ENCODE measurements at places on chromosomes 1 and 21.

- DNase-seq = no peak
These were observed 14.0 kb downstream of the PRDM15 start for GRCh38 chr21:41865002-41865777.

- DNase-seq = no peak
These were observed 91.5 kb upstream of the ETS2 start for GRCh38 chr21:38714039-38714817.

GRCh38 chr1:29417971-29418370, 181.6 kb downstream of the PTPRU start:
- DNase-seq = no peak

DNA sequence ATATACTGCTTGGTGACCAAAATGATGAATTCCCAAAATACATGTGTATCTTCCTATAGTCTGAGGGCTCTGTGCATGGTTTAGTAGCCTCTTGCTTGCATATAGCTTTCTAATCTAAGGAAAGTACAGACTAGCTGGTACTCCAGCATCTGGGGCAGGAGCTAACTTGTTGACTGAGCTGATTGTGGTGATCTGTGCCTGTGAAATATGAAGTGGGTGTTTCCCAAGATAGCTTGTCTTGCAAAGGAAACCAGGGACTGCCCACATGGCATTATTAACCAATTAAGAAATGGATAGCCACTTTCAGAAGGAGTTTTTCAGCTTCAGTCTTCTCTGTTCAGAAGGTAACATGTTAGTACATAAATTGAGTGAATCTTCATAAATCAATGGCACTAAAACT, 219.8 kb downstream of the NEGR1 start:
- no peak for DNase-seq

DNA sequence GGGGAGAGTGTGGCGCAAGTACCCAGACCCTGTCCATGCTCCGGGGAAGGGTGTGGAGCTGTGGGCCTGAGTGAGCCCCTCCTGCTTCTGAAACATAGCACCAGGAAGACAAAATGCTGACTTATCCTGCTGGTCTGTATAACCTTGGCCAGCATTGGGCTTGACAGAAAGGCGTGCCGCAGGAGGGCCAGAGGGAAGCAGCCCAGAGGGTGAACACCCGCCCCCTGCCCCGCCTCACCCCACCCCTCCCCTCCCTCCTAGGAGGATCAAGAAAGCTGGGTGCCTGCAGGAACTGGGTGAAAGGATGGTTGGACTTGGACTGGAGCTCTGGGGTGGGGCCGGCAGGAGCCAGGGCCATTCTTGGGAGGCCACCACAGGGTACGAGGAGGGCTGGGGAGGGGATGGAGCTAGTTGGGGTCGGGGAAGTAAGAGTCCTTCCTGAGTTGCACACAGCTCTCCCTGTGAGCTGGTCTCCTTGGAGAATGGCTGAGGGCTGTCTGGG, 27.1 kb downstream of the PTPRF start:
- no peak for DNase-seq

DNA sequence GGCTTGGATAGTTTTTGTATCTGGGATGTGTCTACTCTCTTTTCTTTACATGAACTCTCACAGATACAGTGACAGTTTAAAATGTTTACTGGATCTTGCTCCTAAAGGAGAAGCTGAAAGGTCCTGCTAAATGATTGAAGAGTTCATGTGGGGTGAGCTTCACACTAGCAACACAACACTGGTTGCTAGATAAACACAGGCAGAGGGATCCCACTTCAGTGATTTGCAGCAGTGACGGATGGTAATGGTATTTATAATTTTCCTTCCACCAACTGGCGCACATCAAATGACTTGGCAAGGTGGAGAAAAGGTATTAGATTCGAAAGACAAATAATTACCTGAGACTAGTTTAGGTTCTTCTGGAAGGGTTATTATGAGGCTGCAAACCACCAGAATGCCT, 270.2 kb downstream of the TBX15 start:
- DNase-seq = no peak

DNA sequence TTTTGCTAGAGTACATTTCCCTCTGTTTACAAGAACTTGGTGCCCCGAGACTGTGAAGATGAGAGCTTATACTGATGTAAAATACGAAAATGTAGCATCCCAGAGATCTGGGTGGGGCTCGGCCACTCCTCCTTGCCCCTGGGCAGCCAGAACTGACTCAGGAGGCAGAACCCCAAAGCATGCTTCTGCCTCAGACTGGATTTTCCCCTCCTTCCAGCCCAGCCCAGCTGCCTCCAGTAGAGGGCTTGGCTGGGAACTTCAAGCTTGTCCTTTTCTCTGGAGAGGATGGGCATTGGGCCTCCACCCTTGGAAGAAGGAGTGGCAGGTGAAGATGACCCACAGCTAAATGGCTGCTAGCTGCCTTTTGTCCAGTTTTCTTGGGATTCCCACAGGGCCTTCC, 24.3 kb upstream of the BTG2 start:
- no peak for DNase-seq

DNA sequence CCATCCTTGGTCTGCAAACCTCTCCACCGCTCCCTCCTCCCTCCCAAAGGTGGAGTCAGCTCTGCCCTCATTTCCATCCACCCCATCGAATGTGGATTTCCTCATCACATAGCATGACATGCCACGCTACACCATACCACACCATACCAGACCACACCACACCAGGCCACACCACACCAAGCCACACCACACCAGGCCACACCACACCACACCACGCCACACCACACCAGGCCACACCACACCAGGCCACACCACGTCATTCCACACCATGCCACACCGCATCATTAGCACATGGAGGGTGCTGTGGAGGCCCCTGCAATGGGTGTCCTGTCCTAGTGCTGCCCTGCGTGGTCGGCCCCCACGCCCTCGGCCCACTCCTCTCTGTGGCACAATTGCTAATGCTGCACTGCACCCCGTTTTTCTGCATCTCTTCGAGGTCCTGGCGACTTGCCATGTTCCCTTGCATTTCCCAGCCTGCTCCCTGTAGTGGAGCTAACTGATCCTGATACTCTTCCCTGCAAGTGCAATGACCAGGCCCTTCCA, 11.3 kb downstream of the DFFB start:
- DNase-seq = no peak

DNA sequence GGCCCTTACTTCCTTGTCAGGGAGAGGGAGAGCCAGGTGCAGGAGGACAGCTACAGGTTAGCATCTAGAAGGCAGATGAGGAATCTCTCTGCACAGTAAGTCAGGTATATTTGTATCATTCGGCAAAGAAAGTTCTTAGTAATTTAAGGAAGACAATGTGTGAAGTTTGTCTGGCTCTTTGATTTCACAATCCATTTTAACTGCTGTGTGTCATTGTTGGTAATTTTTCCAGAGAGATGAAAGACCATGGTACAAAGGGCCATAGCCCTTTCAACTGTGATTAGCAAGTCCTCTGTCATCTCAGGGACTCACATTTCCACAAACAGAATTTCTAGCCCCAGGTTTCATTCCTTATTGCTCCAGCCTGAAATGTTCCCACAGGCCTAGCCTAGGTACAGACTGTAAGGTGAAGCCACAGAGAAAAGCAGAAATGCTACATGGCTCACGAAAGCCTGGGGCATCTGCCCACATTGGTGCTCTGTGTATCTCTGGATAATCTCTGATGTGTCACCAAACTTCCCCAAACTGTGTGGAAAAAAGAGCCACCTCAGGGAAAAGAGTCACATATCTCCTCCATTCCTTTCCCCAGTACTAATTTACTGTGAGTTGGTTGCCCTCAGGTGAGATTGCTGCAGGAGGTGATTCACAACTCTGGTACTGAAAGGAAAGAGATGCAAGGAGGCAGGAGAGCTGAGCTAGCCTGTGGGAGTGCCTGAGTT, 70.6 kb downstream of the SYT6 start:
- DNase-seq = no peak

DNA sequence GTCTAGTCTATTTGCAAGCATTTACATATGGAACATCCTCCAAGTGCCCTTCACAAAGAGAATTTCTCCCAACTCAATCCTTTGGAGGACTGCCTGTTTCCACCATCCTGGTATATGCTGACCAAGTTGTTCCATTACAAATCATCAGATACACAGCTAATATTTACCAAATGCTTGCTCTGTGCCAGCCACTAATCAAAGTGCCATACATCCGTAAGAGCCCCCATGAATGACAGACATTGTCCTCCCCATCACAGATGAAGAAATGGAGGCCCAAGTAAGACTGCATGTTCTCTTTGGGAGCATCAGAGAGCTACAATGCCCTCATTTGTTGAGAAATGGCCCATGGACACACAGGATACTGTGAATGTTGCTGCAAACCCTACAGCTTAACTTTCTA, 130.0 kb upstream of the BACE2 start:
- DNase-seq = no peak

- DNase-seq = no peak
These were observed 227.5 kb downstream of the HMCN1 start for GRCh38 chr1:185961664-185962063.

DNA sequence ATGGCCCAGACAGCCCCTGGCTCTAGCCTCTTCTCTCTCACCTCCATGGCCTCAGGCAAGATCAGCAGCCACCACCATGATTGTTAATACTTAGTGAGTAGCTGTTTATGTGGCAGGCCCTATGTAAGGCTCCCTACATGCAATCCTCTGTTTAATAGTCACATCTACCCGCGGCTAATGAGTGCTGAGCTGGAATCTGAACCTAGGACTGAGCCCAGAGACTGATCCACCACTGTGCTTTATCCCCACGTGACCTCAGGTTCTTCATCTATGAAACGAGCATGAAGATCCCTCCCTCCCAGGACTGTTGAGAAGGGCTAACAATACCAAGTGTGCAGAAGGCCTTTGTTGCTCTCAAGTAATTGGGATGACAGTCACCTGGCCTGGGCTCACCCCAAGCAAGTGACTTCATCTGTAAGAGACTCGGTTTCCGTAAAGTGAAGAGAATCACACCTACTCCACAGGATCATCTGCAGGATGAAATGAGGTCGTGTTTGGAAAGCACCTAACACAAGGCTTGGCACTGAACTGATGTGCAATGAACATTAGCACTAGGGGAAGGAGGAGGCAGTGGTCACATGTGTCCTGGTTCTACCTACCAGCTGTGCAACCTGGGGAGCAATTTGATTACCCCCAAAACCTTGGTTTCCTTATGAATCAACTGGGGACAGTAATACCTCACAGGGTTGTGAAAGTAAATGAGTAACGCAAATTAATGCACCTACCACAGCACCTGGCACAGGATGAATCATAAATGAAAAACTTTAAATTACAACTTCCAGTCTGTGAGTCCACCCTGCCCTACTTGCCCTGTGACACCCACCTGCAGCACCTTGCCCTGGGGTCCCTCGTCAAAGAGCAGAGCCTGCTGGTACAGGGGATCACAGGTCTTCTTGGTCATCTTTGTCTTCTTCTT, 37.2 kb downstream of the RIMS3 start:
- DNase-seq = no peak

- no peak for DNase-seq
These were observed 39.8 kb downstream of the UBE2G2 start for GRCh38 chr21:44761747-44762208.

- no peak for DNase-seq
These were observed 80.8 kb downstream of the MAP3K7CL start for GRCh38 chr21:29211205-29211604.

- DNase-seq = no peak
These were observed 85.7 kb downstream of the ATP1A1 start for GRCh38 chr1:116458695-116459094.

Measured in naive thymus-derived CD8-positive, alpha-beta T cell (primary cell).